Midbrain (tissue), 1 donor: ENCODE measurements at places on chromosomes 3 and 15.

DNA sequence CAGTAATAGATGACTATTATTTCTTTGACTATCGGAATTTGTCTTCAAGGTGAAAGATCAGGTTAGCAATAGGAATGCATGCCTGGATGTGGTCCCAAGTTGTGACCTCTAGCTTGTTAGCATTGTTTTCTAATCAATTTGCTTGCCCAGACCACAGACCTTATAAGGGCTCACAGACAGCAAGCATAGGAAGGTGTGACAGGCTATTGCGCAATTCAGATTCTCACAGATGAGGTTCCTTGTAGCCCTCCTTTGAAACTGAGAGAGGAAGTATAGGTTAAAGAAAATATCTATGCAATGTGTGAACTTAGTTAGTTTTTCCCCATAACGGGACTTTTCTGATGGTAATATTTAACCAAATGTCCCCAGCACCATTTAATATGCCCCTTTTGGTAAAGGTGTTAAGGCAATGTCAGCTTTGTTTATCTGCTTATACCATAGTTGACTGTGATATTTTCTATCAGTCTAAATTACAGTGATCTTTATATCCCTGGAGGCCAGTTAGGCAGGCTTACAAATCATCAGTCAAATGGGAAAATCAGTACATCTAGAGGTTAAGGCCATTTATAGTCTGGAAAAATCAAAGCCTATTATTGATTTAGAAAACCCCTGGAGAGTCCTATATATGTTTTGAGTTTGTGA is 168.1 kb upstream of the MBNL1 start:
- no peak for DNase-seq

GRCh38 chr3:40780925-40781406 is 256.2 kb downstream of the ZNF621 start:
- no peak for DNase-seq

DNA sequence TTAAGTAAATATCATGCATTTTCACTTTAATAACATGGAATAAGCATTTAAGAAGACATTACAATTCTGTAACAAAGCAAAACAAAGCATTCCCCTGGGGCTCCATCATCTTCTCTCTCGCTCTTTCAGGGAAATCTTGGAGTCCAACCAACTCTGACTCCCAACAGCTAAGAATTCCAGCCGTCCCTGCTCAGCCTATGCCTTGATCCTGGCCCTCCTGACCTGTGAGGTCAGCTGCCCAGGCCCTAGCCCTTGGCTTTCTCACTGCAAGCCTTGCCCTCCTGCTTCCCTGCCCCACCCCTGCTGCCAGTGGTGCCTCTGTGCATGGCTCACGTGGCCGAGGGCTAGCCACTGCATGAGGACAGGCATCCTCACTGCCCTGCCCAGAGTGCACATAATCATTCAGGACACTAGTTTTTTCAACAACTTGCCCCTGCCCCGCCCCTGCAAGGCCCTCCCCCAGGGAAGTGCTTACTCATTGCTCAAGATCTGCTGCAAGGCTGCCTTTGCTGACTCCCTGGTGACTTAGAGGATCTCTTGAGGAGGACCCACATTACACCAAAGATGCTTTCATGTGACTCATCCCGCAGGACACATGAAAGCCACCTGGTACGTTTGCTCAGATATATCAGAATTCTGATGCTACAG is 37.6 kb downstream of the MTMR10 start:
- no peak for DNase-seq

GRCh38 chr3:134074001-134074789 is 44.5 kb upstream of the SLCO2A1 start:
- DNase-seq: no peak

- DNase-seq: no peak
Observed at GRCh38 chr15:75718328-75718727, 5.7 kb upstream of the CSPG4 start.

- no peak for DNase-seq
Observed at GRCh38 chr3:4809922-4810321, 169.3 kb upstream of the BHLHE40 start.

- no peak for DNase-seq
Observed at GRCh38 chr3:156479604-156480003, 75.3 kb downstream of the SSR3 start.

GRCh38 chr15:80929689-80930088 is 59.9 kb downstream of the MESD start:
- DNase-seq: no peak

GRCh38 chr3:140756240-140757016 is 78.6 kb downstream of the TRIM42 start:
- no peak for DNase-seq

DNA sequence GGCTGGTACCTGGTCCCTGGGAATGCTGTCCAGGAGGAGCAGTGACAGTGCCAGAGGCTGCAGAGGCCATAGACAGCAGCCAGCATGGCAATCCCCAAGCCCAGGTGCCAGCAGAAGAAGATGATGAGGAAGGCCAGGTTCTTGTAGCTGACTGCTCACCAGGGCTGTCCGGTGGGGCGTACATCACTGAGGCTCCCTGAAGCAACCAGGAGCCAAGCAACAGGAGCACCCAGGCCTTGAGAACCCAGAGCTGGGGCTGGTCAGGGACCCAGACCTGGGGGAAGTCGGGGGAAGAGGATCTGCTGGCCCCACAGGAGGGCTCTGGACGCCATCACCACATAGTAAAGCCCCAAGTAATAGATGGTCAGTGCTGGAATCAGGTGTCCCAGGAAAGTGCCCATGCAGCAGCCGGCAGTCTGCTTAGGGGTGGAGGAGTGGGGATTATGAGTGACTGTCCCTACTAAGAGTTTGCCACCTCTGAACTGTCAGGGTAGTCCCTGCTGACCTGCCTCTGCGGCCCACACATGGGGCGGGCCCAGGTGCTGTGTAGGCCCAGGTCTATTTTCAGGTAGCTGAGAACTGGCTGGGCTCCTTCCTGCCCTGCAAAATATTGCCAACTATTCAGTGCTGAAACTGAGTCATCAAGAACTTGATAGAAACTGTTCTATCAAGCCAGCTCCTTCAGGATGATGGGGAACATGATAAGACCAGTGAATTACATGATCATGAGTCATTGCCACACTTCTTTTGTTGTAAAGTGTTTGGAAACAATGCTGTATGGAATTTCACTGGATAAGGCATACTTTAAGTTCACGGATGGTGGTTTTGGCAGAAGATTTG is 68.7 kb downstream of the CHRD start:
- DNase-seq: no peak

GRCh38 chr3:176987901-176988650 is 209.2 kb downstream of the TBL1XR1 start:
- no peak for DNase-seq

DNA sequence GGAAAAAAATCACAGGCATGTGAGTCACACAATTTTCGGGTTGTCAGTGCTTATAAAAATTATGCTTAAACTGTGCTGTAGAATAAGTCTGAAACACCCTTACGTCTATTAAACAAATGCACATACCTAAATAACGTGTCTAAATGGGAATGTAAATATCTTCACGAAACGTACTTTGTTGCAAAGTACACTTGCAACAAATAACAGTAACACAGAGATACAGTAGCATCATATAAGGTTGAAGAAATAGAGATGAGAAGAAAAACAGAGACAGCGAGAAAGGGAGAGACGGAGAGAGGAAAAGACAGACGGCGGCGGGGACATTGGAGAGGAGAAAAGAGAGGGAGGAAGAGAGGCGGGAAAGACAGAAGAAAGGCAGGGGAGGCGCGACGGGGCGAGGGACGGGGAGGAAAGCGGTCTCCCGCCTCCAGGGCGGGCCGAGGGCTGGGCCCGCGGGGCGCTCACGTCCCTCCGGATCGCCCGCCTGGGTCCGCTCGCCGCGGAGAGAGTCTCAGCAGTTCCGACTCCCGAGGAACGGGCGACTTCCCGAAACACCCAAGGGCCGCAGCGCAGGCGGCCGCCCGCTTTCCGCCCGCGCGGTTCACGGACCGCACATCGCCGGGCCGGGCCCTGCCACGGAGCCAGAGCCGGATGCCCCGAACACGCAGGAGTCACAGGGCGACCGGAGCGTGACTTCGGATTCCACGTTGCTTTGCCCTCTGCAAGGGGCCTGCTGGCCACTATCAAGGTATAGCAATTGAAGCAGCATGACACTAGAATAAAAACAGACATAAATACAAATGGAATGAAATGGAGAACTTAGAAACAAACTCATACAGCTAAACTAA is 153.4 kb downstream of the LMLN start:
- no peak for DNase-seq

DNA sequence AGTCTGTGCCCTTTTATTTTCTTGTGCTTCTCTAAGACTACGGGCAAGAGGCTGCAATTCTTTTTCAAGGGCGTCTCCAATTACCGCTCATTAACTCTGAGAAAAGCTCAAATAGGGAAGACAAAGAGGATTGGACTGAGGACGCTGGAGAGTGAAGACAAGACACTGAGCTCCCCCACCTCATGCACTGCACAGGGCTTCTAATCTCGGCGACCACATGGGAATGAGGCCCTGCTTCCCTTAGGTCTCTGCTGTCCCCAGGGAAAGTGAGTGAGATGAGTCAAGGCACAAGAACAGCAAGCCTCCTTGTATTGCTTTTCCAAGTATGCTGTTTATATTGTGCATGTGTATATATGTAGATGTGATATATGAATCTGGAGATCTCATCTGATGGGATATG is 392.2 kb upstream of the CFAP20DC start:
- DNase-seq: no peak

DNA sequence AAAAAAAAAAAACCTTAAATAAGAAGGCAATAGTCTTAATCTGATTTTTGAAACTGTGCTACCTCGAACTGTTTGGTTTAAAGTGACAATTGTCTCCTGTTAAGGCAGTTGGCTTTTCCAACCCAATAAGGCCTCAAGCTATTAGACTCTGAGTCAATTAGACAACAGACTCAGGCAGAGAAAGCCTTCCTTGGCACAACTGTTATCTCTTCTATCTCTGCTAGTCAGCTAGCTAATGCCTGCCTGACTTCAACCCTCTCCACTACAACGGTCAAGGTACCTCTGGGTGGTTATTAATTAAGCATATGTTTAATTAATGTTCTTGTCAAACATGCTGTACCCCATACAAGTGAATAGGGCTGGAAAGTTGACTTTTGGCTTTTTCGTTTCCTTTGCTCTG is 110.2 kb upstream of the NLGN1 start:
- no peak for DNase-seq
